A673 (cell line): ENCODE measurements at places on chromosomes 13 and 19. TPM values are rescaled to one million over a fixed set of nuclear protein-coding genes. Genes with fewer than 3 reads are reported as not detected.

DNA sequence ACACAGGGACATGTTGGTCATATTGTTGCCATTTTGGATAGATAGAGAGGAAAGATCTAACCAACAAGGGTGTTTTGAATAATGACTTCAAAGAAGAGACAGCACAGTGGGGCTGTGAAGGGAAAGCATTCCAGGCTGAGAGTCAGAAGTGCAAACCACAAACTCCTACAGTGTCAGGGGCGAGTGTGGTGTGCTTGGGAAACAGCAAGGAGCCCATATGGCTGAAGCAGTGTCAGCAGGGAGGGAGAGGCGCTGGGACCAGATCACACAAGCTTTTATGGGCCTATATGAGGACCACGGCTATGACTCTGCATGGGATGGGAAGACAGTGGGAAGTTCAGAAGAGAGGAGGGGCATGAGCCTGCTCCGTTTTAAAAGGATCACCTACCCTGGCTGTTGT is 166.4 kb downstream of the MYO16 start:
- H3K36me3 ChIP-seq: no peaks in the 10 kb centered on the region
- no peak overlapping the region for H3K4me3 ChIP-seq
- H3K4me1 ChIP-seq: no peaks in the 10 kb centered on the region
- H3K27ac ChIP-seq: no peak overlapping the region
- DNase-seq: no peak
- no peaks in the 10 kb centered on the region for H3K27me3 ChIP-seq

GRCh38 chr13:73416093-73416492 is 357.3 kb downstream of the KLF5 start:
- no peaks in the 10 kb centered on the region for H3K4me1 ChIP-seq
- DNase-seq: peak; percentile 14
- no peaks in the 10 kb centered on the region for H3K36me3 ChIP-seq
- H3K4me3 ChIP-seq: no peak overlapping the region
- no peaks in the 10 kb centered on the region for H3K27me3 ChIP-seq

- no peaks in the 10 kb centered on the region for H3K36me3 ChIP-seq
- DNase-seq: no peak
- no peak overlapping the region for H3K27ac ChIP-seq
- H3K4me1 ChIP-seq: peaks cover 27% of the 10 kb centered on the region
- H3K4me3 ChIP-seq: no peak overlapping the region
These were observed 33.7 kb downstream of the PPP1R37 start for GRCh38 chr19:45126654-45127053.

GRCh38 chr13:27372896-27373295 is 51.5 kb upstream of the GTF3A start:
- no peaks in the 10 kb centered on the region for H3K4me1 ChIP-seq
- no peak for DNase-seq
- no peak overlapping the region for H3K27ac ChIP-seq
- no peaks in the 10 kb centered on the region for H3K36me3 ChIP-seq
- no peak overlapping the region for H3K4me3 ChIP-seq
- H3K27me3 ChIP-seq: peaks cover 44% of the 10 kb centered on the region

DNA sequence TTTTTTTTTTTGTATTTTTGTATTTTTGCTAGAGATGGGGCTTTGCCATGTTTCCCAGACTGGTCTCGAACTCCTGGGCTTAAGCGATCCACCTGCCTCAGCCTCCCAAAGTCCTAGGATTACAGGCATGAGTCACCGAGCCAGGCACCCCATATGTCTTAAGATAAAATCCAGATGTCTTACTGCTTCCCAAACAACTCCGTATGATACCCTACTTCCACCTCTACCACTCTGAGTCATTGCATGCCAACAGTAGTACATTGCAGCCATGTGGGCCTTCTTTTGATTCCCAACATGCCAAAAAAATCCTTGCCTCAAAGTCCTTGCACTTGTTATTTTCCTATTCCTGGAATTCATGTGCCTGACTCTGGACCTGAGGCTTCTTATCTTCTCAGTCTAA is 799.2 kb downstream of the GPC5 start:
- no peaks in the 10 kb centered on the region for H3K4me1 ChIP-seq
- no peak overlapping the region for H3K4me3 ChIP-seq
- no peak overlapping the region for H3K27ac ChIP-seq
- no peaks in the 10 kb centered on the region for H3K27me3 ChIP-seq
- no peak for DNase-seq

GRCh38 chr13:33639626-33640080 is 178.3 kb upstream of the RFC3 start:
- H3K4me3 ChIP-seq: no peak overlapping the region
- peaks cover 12% of the 10 kb centered on the region for H3K4me1 ChIP-seq
- no peaks in the 10 kb centered on the region for H3K27me3 ChIP-seq
- H3K27ac ChIP-seq: no peak overlapping the region
- DNase-seq: no peak
- no peaks in the 10 kb centered on the region for H3K36me3 ChIP-seq

DNA sequence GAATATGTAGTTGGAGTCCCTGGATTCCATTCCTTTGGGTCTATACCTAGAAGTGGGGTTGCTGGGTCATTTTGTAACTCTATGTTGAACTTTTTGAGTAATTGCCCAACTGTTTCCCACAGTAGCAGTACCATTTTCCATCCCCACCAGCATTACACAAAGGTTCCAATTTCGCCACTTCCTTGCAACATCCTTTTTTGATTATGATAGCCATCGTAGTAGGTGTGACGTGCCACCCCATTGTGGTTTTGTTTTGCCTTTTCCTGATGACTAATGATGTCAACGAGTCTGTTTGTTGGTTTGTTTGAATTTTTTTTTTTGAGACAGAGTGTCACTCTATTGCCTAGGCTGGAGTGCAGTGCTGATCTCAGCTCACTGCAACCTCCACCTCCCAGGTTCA is 3.3 kb upstream of the PEX11G start:
- no peak overlapping the region for H3K27ac ChIP-seq
- no peak overlapping the region for H3K4me3 ChIP-seq
- DNase-seq: no peak
- no peaks in the 10 kb centered on the region for H3K36me3 ChIP-seq

GRCh38 chr13:23901365-23901764 is 4.1 kb upstream of the C1QTNF9B start:
- DNase-seq: no peak
- peaks cover 8% of the 10 kb centered on the region for H3K4me1 ChIP-seq
- peaks cover 9% of the 10 kb centered on the region for H3K27me3 ChIP-seq
- H3K27ac ChIP-seq: no peak overlapping the region

The LHB gene
- not detected in 2 replicates for total RNA-seq

The PGLYRP2 gene
- total RNA-seq: 3.5 and 4.7 TPM in 2 replicates
